ENCODE measurements at places on chromosomes 4 and X.

- DNase-seq: no peak
These were observed 449.3 kb upstream of the BOD1L1 start for GRCh38 chr4:14076776-14077175.

DNA sequence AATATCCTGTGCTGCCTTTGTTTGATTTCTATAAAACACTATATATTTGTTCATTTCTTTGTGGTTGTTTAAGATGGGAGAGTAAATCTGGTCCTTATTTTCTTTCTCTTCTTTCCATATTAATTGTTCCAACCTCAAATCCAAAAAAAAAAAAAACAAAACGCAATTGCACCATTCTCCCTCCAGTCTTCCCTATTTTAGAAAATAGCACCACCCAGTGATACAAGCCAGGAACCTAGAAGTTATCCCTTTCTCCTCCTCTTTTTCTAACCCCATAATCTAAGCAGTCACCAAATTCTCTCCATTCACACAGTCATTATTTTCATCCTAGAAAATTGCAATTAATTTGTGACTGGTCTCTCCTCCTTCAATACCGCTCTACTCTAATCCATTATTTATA, 107.8 kb downstream of the GABRA3 start:
- no peak for DNase-seq

- DNase-seq: no peak
These were observed 104.9 kb downstream of the CHIC2 start for GRCh38 chr4:53959343-53960120.

DNA sequence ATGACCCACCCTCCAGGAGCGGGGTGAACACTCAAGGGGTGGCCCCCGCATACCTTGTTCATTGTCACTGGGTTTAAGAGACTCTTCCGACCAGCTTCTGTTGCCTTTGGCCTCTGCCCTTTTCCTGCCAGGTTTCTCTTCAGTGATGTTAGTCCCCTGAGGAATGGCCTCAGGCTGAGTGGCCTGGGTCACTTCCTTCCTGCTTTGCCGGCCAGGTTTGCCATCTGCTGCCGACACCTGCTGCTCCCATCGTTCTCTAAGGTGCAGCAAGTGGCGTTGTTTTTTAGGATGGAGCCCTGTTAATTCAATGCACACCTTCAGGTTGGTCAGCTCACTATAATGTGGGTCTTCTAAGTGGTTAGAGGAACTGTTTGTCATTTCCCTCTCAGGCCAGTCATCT, 34.2 kb downstream of the BCOR start:
- DNase-seq: no peak

- DNase-seq: no peak
These were observed 137.8 kb downstream of the RAPGEF2 start for GRCh38 chr4:159240687-159241086.

- peak; percentile 33 for DNase-seq
These were observed 14.1 kb downstream of the NOP14 start for GRCh38 chr4:2948895-2949781.

- no peak for DNase-seq
These were observed 151.4 kb upstream of the STX18 start for GRCh38 chr4:4693258-4693657.

GRCh38 chr4:159010100-159010499, 92.8 kb upstream of the RAPGEF2 start:
- DNase-seq: no peak

DNA sequence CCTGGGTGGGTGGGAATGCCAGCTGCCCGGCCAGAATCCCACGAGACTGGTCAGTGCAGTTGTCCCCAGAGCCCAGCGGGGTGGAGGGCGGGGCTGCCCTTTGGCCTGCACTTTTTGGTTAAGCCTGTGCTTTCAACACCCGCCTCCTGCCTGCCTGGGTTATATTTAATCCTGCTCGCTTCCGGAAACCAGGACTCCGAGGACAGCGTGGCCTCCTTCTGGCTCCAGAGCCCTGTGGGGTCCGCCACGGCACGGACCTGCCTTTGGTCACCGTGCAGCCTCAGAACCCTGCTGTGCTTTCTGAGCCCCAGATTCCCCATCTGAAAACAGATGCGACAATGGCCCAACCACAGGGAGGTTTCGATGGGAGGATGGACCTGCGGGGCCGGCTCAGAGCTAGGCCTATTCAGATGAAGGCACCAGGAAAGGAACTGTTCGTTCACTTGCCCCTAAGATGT, 29.4 kb upstream of the KIAA0232 start:
- DNase-seq: no peak

DNA sequence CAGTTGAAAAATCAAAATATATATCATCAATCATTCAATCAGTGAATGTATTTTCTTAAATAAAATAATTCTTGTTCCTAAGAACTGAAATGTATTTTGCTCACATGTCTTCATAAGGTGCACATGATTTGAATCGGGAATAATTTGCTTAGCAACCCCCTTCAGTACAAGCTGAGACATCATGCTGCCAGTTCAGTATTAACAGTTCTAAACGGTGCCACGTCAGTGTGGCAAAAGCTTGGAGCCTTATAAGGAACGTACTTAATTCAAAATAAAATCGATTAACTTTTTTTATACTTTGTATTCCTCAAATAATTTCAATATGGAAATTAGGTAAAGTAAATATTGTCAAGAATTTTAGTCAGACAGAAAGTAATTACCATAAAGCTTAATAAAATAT, 287.9 kb downstream of the CCSER1 start:
- DNase-seq: no peak

- no peak for DNase-seq
These were observed 745 bp upstream of the IQSEC2 start for GRCh38 chrX:53281963-53282695.

GRCh38 chr4:141630854-141631253, 5.5 kb upstream of the IL15 start:
- DNase-seq: no peak

DNA sequence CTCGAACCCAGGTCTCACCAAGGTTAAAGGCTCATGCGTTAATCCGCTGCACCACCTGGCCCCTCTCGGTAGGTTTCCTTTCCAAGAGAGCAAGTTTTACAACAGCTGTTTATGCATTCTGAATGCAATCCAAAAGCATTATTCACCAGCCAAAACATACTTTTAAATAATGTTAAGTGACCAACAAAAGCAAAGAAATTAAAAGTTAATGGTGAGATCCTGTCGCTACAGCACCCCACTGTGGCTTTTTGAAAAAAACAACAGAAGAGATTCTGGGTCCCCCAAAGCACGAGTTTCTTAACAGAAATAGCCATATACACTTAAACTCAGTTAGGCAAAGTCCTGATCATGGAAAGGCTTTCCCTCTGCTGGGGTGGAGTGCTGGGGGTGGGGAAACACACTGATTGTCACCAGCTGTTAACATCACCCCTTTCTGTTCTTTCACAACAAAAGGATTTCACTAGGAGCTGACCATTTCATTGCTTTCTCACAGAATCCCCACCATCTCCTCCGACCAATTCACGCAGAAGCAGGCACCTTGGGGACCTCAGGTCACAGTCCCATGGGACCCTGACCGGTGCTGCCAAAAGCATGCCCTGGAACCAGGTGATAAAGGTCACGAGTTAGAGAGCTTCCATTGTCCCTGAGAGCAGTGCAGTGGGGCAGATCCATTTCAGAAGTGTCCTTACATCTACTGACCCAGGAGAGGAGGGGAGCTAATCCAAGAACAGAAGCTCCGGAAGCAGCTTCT, 51.2 kb downstream of the ZNF827 start:
- peak; percentile 56 for DNase-seq

GRCh38 chr4:149409146-149409545, 406.5 kb downstream of the IQCM start:
- peak; percentile 87 for DNase-seq

DNA sequence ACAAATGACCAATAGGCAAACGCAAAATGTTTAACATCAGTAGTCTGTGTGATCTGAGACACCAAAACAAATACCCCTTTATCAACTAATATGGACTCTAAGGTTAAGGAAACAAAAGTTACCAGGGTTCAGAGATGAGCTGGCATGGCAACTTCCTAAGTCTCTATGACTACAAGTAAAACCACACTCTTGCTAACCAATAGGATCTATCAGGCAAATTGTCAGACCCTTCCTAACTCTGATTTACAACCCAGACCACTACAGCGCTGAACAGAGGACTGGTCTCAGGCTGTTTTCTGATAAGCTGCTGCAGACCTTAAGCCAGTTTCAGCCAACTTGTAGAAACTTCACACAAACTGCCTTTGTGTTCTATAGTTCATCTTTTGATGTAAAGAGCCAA, 608.0 kb downstream of the TLL1 start:
- DNase-seq: no peak

DNA sequence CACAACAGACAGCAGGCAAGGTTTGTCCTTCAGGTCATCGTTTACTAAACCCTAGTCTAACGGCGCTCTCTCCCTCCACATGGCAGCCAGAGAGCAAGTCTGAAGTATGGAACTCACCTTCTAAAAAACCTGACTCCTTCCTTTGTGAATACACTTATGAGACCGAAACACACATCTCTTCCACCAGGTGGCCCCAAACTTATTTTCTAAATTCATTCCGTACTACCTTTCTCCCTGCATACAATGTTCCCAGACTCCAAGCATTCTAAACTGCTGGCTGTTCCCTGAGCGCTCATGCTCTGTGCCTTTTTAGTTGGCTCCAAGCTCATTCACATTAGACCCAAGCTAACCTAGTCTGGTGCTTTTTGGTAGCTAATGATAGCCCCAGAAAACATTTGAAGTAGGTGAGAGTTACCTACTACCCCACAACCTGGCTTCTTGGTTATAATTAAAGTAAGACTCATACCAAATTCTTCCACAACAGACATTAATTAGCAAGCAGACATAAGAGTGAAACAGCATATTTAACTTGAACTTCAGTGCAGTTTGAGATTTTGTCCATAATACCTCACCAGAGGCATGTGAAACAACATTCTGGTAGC, 67.6 kb upstream of the DCLK2 start:
- DNase-seq: peak; percentile 69

GRCh38 chr4:106370214-106370613, 1.6 kb upstream of the GIMD1 start:
- DNase-seq: no peak

GRCh38 chr4:161291222-161291621, 872.6 kb downstream of the FSTL5 start:
- DNase-seq: no peak

GRCh38 chr4:67980512-67980911, 17.2 kb upstream of the TMPRSS11A start:
- no peak for DNase-seq

DNA sequence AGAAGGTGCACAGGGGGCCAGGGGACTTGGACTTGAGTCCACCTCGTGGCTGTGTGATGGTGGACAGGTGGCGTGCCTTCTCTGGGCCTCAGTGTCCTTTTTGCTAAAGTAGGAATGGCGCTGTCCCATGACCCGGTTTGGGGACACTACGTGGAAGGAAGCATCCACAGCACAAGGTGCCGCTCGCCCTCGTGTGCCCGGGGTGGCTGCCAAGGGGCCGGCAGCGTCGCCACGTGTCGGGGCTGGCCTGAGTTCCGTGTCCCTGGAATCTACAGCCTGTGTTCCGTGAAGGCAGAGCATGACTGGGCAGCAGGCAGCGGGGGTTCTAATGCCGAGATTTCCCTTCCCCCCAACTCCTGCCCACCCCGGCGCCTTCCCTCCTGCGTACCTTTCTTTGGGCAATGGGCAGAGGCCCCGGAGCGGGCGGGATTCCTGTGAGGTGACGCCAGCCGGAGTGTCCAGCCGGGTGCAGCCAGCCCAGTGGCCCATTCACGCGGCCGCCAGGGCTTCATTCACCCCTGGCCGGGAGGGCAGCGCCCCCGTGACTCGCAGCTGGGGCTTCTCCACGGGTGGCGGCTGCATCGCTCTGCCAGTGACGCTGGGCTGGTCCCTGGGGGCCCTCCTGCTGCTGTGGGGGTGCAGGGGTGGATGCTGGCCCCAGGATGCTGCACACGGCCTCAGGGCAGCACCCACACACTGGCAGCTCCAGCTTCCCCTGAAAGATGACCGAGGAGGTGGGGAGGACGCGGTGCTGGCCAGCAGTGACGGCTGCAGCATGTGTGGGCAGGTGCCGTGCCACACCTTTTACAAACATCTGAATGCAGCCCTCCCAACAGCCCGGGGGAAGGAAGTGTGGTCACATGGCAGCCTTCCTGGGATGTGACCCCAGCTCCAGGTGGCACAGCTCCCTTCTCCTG, 21.2 kb downstream of the DOK7 start:
- DNase-seq: no peak

DNA sequence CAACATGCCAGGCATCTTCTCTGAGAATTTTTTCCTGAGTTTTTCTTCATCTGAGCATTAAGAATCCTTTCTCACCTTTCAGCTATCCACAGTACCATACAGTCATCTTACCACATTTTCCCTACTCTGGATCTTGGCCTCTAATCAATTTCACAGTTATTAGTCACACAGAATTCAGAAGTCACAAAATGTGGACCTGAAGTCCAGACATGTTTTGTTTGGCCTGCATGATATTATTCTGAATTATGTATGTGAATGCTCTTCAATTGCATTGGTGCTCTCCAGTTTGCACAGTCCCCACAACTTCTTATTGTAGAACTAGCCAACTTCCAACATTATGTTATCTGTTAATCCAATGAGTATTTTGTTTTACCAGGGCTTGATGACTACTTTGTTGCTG, 102.3 kb upstream of the GRIA3 start:
- peak; percentile 76 for DNase-seq

Data from fibroblast of skin of back (primary cell).